NCI-H1105 (cell line): ENCODE measurements at places on chromosomes 13 and 19.

DNA sequence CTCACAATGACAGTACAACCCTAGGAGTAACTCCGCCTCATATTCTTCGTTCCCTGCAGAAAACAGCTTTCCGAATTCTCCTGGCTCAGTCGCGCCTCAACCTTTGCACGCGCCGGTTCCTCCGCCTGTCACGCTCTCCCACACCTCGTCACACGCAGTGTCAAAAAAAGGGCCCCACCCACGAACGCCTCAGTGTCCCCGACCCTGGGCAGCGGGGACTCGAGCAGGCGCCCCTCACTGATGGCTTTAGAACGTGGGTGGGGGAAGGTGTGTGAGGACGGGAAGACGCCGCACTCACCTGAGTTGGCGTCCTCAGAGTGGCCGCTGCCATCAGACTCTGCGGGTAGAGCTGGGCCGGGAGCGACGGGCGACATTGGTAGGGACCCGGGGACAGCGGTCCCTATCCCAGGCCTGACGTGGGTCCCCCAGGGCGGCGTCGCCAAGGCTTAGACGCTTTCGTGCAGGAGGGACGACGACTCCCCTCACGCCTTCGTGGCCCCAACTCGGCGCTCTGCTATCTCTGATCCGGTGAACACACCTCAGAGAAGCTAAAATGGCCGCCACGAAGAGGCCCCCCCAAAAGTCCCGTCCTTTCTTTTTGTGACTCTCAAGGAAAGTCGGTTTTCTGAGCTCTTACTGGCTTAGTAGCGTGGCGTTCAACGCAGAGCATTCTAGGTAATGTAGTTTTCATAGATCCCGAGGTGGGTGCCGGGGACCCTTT lies at the start of gene ZNF154:
TSS of gene ZNF154 (minus strand) at position 564 of the 721 bp plus-strand sequence. CDS start at position 331, 233 bp downstream.
- no peak for DNase-seq

- no peak for DNase-seq
These were observed 92.0 kb downstream of the KCTD15 start for GRCh38 chr19:33888665-33889064.

- no peak for DNase-seq
These were observed 120.1 kb upstream of the GPR12 start for GRCh38 chr13:26880735-26881134.

GRCh38 chr19:42269478-42270345 lies 660 bp downstream of the CIC start:
- no peak for DNase-seq

DNA sequence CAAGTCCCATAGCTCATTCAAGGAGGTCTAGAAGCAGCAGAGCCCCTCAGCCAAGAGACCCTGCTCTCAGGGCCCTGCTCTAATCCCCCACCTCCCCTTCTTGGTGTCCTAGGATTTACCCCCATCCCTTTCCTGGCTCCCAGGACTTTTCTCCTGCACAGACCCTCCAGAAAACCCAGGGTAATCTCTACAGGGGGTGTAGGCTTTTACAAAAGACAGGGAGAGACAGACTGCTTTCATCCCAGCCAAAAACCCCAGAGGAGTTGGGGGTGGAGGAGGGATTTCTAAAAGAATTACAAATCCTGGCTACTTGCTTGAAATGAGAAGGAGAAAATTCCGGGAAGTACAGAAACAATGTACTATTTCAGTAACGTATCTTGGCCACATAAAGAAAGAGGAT lies 133.3 kb downstream of the TNFSF13B start:
- DNase-seq = no peak

DNA sequence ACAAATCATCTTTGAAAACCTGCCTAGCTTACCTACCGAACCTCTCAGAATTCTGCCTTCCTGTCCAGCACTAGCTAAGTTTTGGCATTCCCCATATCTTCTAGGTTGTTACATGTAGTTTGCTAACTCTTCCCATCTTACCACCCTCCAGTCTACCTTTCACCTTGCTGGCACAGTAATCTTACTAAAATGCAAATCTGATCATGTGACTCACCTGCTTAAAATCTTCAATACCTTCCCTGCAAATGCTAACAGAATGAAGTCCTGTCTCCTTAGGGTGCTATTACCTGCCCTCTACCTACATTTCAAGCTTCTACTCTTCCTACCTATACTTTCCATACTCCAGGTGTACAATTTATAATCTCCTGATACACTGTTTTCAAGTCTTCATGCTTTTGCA lies 30.4 kb downstream of the INTS6 start:
- DNase-seq = no peak

GRCh38 chr13:20415306-20415679 lies 110.4 kb downstream of the CRYL1 start:
- no peak for DNase-seq

- no peak for DNase-seq
These were observed 43.2 kb upstream of the TSHZ3 start for GRCh38 chr19:31392464-31392863.

GRCh38 chr13:93446238-93446637 lies 219.6 kb downstream of the GPC6 start:
- DNase-seq = no peak

DNA sequence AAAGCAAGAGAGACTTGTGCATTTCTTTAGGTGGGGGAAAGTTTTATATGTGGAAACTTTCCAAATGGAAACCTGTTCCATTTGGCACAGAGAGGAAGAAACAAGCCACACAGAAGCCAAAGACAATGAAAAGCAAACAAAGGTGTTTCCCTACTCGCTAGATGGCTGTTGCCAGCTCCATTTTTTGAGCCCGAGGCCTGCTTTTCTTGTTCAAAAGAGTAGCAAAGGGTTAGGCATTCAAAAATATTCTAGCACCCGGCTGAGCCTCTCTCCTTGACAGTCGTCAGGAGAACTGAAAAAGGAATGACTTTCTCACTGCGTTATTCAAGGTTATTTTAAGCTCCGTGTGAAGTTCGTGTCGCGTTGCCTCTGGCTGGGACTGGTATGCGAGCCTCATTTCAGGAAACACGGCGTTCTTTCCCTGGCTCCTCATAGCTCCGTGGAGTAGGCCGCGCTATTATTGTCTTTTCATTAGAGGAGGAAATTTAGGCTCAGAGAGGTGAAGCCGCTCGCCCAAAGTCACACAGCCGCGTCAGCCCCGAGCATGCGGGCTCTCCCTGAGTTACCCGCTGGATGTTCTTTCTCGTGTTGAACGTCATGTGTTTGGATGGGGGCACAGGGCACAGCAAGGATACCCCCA lies 7.6 kb downstream of the TRPM4 start:
- DNase-seq = no peak

- no peak for DNase-seq
These were observed 4.3 kb downstream of the BBC3 start for GRCh38 chr19:47226426-47227351.

- peak; percentile 25 for DNase-seq
These were observed 14.4 kb downstream of the CAPN12 start for GRCh38 chr19:38729653-38730469.

- peak; percentile 75 for DNase-seq
These were observed 568 bp downstream of the ATP11A start for GRCh38 chr13:112690283-112690929.

- DNase-seq = no peak
These were observed 864.3 kb upstream of the ATXN8OS start for GRCh38 chr13:69243366-69243765.

DNA sequence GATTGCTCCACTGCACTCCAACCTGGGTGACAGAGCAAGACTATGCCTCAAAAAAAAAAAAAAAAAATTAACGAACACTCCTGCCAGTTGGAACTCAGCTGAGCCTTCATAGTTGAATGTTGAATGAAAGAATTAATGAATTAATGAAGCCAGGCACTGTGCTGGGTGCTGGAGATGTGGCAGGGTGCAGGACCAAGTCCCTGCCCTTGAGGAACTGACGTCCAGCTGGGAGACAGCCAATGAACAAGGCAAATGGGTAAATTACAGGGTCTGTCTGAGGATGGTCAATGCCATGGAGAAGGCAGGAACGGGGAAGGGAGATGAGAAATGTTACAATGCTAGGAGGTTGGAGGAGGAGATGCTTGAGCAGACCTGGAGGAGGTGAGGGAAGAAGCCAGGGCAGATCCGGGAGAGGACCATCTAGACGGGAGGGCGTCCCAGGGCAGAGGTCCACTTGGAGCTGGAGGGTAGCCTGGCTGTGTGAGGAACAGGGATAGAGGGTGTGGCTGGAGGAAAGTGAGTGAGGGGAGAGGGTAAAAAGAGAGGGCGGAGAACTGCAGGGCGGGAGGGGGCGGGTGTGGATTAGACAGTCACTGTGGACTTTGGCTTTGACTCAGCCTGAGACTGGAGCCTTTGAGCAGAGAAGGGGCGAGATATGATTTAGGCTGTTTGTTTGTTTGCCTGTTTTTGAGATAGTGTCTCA lies 16.8 kb upstream of the IGSF23 start:
- no peak for DNase-seq

DNA sequence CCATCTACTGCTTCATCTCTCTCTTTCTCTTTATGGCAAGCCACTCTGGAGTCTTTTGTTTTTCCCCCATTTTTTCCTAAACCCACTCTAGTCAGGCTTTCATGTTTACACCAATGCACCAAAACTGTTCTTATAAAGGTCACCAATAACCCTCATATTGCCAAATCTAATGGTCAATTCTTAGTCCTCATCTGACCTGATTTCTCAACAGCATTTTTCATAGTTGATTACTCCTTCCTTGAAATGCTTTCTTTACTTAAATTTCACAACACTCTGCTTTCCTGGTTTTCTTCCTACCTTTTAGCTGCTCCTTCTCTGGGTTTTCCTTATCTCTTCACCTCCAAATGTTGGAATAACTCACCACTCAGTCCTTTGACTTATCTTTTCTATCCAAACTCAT lies 47.9 kb downstream of the MICU2 start:
- DNase-seq = no peak

- peak; percentile 3 for DNase-seq
These were observed 90.5 kb upstream of the AKAP11 start for GRCh38 chr13:42181381-42181953.

- no peak for DNase-seq
These were observed 14.8 kb downstream of the AXL start for GRCh38 chr19:41233748-41234240.

GRCh38 chr19:31015778-31016177 lies 333.5 kb downstream of the TSHZ3 start:
- DNase-seq = no peak

DNA sequence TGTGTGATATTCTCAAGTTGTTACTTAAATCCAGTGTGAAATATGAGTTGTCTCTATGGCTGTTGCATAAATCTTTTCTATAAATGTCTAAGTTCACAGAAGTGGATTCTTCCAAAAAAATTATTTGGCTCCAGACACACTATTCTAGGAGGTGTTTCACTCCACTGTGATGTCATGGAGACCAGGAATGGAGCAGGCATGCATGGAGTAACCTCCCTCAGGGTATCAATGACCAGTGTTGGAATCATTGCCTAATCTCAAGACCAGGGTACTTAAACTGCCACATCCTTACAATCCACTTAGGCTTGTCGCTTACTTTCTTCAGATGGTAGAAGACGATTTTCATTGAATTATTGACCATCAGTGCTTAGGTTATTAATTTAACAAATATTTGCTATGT lies 55.4 kb downstream of the LRRC63 start:
- no peak for DNase-seq

GRCh38 chr19:54014920-54015560 lies 23.6 kb downstream of the CACNG6 start:
- DNase-seq = peak; percentile 37

DNA sequence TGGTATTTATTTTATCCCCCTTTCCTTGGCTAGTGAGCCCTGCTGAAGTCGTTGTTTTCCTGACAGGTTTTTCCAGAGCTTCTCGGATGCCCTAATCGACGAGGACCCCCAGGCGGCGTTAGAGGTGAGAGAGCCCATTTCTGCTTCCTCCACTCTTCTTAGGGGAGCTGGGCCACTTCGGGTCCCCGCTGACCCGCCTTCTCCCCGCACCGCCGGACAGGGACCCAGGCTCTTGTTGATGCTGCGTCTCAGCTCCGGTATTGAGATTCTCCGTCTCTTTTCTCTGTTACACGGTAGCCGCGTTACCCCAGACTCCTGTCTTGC lies 306 bp downstream of the SUGT1 start:
- no peak for DNase-seq

DNA sequence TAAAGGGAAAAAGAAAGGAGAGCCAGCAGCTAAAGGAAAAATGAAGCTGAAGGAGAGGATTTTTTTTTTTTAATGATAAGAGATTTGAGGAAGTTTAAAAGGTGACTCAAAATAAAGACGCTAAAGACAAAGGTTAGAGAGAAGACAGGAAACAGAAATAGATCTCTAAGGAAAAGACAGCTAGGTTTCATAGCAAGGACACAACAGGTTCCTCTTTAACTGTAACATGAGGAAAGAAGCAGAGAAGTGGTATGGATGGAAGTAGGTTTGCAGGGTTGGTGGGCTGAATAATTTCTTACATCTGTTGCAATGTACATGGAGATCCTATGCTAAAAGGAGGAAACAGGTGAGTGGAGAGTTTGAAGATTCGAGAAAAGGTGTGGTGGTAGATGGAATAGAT lies 107.5 kb downstream of the MYCBP2 start:
- DNase-seq = no peak

DNA sequence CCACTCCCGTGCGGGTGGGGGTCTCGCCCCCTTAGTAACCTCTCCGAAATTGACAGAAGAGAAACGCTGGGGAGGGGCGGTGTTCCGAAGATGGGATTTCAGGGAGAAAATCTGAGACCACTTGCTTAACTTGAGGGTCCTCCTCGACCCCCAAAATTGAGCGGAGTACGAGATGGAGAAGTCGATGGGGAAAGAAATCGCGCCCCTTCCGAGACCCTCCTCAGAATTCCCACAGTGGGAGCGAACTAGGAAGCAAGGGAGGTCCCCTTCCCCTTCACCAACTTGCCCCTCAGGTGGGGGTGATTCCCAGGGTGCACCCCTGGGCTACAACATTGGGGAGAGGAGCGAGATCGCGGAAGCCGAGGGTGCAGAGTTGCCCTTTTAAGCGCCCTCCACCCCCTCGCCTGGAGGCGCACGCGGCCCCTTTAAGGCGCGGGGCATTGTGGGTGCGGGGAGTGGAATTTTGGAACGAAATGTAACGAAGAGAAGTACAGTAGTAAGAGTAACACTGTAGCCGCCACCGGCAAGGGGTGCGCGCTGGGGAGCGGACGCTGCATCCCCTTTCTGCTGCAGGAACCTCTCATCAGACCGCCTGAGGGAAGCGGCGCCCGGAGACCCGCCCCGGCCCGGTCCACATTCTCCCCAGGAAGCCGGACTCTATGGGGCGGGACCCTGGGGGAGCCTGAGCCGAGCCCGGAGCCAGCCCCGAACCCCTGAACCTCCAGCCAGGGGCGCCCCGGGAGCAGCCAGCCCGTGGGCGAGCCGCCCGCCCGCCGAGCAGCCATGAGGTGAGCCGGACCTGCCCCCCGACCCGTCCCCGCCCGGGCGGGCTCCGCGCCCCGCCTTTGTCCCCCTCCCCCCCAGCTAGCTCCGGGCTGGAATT lies at the start of gene VASP:
TSS of gene VASP (plus strand) at position 491 of the 883 bp plus-strand sequence. CDS start at position 784, 293 bp downstream.
- peak; percentile 70 for DNase-seq

- DNase-seq = no peak
These were observed 226.5 kb downstream of the FOXO1 start for GRCh38 chr13:40439928-40440327.

DNA sequence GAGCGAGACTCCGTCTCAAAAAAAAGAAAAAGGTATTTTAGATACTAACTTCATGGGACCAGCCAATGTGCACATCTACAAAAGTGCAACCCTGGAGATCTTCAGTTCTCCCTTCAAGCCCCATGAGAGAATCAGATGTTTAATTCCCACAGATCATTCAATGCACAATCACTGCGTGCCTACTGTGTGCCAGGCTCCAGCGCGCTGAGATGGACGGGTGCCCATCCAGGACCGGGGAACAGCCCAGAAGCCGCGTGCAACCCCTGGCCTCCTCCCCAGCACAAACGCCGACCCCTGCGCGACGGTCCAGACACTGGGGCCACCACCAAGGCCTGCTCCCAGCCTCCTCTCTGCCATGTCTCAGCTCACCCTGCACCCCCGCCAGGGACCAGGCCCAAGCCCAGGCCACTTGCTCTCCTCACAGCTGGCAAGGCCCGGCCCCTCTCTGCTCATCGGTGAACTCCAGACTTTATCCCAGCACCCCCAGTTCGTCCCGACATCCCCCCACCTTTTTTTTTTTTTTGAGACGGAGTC lies 5.3 kb downstream of the BTBD2 start:
- no peak for DNase-seq
